ENCODE measurements at places on chromosomes 6 and 20. TPM values are rescaled to one million over a fixed set of nuclear protein-coding genes. Genes with fewer than 3 reads are reported as not detected.

LZTS3 gene
- polyA plus RNA-seq, result not detected

RPS18 gene
- 3,113 TPM for polyA plus RNA-seq

STX7 gene
- 37.2 TPM for polyA plus RNA-seq

BACH2 gene
- polyA plus RNA-seq, result 8.0 TPM

CGA gene
- polyA plus RNA-seq, result not detected

TSPO2 gene
- polyA plus RNA-seq, result not detected

MAS1 gene
- polyA plus RNA-seq, result not detected

RALGAPA2 gene
- polyA plus RNA-seq, result 5.7 TPM

C2 gene
- polyA plus RNA-seq, result not detected
